ENCODE measurements at places on chromosomes 12 and 14.
A peak's percentile ranks its signal among the peaks of the same experiment; 100 is the strongest.

- no peak for DNase-seq
Measured at GRCh38 chr12:130983328-130984017, 29.8 kb downstream of the ADGRD1 start.

DNA sequence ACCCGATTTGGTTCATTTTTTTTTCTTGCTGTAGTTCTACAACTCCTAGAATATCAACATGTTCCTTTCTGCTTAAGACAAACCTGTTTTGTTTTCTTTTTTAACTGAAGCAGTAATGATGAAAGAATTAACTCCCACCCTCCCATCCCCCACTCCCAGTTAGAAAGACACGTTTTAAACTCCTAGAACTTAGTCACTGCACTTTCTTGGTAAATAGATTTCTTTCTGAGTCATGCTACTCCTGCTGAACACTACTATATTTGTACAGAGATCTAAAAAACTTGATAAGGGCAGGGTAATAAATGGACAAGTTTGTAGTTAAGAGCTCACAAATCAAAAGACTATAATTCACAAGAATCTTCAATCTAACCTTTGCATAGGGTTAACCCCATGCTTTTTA is 118.9 kb upstream of the PTPRB start:
- peak; percentile 2 for DNase-seq

DNA sequence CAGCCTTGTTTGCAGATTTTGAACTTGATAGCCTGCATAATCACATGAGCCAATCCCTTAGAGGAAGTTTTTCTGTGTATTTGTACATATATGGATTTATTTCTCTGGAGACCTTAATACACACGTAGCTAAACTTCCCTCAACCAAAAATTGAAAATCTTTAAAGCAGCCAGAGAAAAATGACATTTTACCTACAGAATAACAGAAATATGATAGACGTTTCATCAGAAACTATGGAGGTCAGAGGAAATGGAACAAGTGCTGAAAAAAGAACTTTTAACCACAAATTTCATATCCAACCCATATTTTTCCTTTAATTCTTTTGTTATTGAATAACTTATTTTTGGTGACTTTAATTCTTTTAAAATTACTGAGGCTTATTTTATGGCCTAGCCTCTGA is 177.7 kb downstream of the CCDC91 start:
- no peak for DNase-seq

GRCh38 chr14:105256292-105256960 is 8.1 kb downstream of the BTBD6 start:
- no peak for DNase-seq

DNA sequence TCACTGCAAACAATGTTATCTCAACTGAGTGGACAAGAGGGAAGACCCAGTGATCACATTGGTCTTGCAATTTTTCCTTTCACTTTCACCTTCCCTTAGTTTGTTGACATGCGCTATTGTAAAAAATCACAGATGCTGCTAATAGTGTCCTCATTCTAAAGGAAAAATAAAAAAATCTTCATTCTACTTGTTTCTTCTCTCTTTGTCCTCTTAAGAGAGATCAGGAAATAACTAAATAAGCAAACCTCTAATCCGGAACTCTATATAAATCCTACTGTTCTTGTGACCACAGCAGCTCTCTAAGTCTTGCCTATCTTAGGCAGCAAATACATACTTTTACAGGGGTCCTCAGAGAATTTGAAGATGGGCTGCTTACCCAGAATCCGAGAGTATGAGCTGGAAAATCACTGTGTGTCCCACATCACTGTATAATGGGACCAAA is 257.7 kb downstream of the NAV3 start:
- DNase-seq, result no peak

Data from activated CD4-positive, alpha-beta T cell treated with anti-CD3 and anti-CD28 coated beads, Interleukin-2, Interleukin-4, amounts not matched to agents 100 ng/mL and 50 ng/mL, durations not matched to agents 16 hours and 8 hours (primary cell).